ENCODE measurements at places on chromosomes 7 and 10.

DNA sequence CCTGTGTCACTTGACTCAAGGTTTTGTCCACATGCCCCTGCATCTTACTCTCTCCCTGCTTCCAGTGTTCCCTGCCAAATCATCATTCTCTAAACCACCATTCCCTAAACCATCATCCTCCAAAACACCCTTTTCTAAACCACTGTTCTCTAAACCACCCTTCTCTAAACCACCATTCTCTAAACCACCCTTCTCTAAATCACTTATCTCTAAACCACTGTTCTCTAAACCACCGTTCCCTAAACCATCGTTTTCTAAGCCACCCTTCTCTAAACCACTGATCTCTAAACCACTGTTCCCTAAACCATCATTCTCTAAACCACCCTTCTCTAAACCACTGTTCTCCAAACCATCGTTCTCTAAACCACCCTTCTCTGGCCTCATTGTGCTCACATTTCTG lies 142.1 kb downstream of the CXCL12 start:
- DNase-seq: no peak

DNA sequence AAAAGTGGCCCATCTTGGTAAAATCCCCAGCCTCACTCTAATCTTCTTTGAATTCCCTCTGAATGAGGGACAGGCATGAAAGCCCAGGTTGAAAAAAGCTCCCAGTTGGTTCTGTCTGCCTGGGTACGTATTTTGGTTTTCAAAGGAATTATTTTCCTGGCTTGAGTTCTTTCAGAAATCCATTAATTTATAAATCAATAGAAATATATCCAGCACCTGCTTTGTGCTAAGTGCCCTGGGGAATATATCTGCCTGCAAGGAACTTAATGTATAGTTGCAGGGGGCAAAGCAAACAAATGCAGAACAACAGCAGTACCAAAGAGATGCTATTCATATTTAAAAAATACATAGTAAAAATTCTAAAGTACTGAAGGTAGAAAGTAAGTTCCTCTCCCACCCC lies 362.7 kb downstream of the REEP3 start:
- DNase-seq: no peak

DNA sequence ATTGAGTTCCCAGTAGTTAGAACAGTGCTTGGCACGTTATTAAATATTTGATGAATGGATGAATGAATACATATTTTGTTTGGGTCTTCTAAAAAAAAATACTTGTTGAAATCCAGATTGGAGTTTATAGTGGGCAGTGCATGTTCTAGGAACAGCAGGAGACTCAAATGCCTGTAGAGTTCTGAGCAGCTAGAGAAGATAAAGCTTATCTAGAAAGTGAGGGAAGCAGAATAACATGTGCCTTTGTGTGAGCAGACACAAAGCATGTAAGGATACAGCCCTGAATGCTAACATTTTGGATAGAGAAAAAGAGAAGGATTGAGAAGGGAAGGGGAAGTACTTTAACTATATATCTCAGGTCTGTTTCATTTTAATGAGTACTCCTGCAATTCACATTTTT lies 71.9 kb downstream of the SRI start:
- no peak for DNase-seq

- no peak for DNase-seq
These were observed 210.7 kb downstream of the SKAP2 start for GRCh38 chr7:26653430-26654399.

- no peak for DNase-seq
These were observed 257.2 kb upstream of the GLI3 start for GRCh38 chr7:42494199-42494710.

- DNase-seq: no peak
These were observed 883 bp upstream of the TRA2A start for GRCh38 chr7:23532490-23533237.

DNA sequence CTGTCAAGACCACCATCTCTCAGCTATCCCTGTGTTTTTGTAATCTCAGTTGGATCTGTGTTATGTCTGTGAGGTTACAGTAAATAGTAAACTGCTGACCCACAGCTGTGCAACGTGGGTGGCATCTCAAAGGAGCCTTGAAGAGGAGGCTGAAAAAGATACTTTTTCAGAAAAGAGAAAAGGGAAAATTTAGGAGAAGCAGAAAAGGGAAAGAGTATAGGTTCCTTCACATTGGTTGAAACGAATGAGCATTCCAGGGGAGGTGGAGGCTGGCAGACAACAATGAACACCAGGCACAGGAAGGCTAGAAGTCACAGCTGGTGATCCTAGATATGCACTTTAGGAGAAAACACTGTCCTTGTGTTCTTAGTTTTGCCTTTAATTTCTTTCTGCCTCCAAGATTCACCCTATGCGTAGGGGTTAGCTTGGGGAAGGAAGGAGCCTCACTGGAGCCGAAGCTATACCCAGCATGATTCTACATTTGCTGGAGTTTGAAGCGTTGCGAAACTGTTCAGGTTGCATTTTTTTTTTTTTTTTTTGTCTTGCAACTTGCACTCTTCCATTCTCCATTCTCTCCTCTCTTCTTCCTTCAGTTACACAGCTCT lies 18.3 kb downstream of the CPED1 start:
- no peak for DNase-seq

- DNase-seq: no peak
These were observed 42.0 kb downstream of the CCDC6 start for GRCh38 chr10:59864141-59864962.

- peak; percentile 65 for DNase-seq
These were observed 6.3 kb downstream of the SMURF1 start for GRCh38 chr7:99137411-99138180.

DNA sequence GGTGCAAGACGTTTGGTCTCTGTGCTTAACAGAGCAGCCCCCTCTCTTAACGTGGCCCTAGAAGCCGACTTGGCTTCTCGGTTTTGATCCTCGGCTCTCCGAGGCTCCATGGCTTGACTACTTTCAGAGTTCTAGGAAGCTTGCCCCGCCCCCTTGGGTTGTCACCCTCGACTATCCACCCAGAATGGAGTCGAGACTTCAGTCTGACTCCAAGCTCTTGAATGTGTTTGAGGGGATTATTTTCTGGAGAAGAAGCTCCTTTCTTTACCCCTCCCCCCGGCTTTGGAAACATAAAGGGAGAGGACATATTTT lies 448 bp downstream of the SEC24C start:
- DNase-seq: peak; percentile 29

DNA sequence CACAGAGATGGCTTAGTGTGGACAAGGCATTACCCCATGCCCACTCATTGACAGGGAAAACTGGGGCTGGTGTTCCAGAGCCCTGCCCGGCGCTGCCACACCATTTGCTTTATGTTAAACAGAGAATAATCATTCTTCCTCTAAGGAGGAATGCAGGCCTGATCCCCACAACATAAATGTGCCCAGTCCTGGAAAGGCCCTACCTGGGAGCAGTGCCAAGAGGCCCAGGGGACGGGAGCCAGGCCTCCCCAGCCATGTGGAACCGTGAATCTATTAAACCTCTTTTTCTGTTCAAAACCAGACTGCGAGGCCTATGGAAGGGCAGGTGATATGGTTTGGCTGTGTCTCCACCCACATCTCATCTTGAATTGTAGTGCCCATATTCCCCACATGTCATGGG lies 264.1 kb downstream of the GRID1 start:
- DNase-seq: no peak

GRCh38 chr7:106720641-106721040 lies 59.7 kb upstream of the CCDC71L start:
- no peak for DNase-seq

GRCh38 chr10:78579995-78580394 lies 488.8 kb upstream of the ZMIZ1 start:
- no peak for DNase-seq

- peak; percentile 61 for DNase-seq
These were observed 370.6 kb upstream of the IGFBP3 start for GRCh38 chr7:46291601-46292150.

DNA sequence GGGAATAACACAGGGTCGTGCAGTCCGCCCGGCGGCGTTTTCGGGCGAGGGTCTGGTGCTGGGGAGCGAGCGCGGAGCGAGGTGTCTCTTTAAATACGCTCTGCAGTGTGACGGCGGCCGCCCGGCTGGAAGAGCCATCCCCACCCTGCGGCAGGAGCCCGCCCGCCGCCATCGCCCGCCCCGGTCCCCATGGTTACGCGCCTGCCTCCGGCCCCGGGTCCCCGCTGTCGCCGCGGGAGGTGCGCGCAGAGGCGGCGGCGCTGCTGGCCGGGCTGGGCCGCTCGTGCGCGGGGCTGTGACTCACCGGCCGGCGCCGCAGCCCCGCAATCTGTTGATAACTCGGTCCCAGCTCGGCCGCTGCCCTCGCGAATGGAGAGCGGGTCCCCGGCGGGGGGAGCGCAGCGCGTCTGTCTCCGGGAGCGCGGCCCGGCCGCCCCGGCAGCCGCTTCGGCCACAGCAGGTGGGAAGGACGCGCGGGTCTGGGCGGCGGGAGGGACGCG lies at the start of gene ADGRA1:
Gene ADGRA1, plus strand, starts transcription at position 246 of the 500 bp plus-strand sequence. CDS start 986 bp downstream, outside the sequence.
- DNase-seq: no peak

- no peak for DNase-seq
These were observed 19.9 kb upstream of the ZEB1 start for GRCh38 chr10:31299119-31299518.

GRCh38 chr7:43490016-43490415 lies 92.9 kb upstream of the STK17A start:
- no peak for DNase-seq

DNA sequence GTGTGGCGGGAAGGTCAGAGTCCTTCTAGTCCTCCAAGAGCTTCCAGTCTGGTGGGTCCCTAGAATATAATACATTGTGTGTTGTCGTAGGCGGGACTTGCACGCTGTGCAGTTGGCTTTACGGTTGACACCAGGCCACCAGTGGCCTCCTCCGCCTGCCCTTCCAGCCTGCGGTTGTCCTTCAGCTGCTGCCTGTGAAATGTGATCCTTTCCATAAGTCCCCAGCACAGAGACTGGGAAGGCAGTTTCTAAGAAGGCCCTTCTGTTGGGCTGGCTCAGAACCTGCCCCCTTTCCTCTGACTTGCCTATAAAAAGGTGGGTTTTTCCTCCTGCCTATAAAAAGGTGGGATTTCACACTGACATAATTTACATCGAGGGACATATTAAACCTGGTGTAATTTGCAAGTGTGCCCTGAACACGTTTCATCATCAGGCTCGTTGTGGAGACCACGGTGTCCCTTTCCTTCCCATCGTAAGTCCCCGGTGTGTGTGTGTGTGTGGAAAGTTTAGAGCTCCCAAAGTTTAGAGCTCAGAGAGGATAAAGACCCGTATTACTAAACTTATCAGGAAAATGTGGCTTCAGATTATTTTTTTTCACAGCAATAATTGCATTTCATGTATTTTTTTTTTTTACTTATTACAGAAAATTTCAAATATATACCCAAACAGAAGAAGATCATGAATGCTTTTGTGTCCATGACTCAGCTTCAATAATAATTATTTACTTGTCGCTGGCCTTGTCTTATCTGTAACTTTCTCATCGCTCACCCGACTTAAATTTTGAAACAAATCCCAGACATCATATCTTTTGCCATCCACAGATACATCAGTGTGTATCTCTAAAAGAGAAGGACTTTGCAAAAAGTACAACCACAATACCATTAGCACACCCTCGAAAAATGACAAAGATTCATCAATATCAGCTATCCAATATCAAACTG lies 45.1 kb downstream of the CUX1 start:
- no peak for DNase-seq

- no peak for DNase-seq
These were observed 20.8 kb upstream of the JCAD start for GRCh38 chr10:30080161-30080560.

GRCh38 chr7:104415700-104416099 lies 87.3 kb downstream of the LHFPL3 start:
- DNase-seq: no peak

DNA sequence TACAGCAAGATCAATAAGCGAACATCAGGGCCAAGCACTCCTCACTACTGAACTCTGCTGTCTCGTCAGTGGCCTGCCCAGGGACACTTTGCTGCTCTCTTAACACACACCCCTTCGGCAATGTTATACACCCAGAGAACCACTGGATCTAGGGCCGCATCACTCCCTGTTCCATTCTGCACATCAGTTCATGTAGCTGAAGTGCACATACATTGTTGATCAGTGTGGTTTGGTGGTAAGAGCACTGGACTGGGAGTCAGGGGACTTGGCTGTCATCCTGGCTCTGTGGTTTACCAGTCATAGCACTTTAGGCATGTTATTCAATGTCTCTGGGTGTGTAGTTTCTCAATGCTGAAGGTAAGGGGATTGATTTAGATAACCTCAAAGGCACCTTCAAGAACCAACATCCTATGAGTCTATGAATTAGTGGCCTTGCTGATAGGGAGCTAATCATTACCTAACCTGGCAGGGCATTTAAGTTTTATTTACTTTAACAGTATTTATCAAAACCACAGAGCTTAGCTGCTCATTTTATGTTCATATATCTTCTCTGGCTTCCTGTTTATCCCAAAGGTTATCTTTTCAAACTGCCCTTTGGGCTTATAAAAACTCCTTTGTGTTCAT lies 24.8 kb downstream of the DUSP5 start:
- no peak for DNase-seq

DNA sequence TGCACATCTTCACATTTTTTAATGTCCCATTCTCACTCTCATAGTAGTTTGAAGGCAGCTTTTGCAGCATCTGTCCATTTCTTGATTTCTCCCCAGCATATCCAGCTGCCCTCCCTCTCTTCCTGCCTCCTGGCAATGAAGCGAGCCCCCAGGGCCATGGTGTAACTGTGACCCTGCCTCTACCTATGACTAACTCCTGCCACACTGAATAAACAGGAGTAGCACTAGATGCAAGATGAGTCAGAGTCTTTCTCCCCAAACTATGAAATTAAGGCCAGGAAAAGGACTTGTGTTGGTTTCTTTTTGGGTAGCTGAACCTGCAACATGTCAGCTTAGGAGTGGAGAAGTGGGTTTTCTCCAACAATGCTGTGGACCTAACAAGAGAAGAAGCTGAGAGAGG lies 329.0 kb downstream of the RNLS start:
- peak; percentile 54 for DNase-seq

GRCh38 chr7:158270856-158271413 lies 316.7 kb downstream of the PTPRN2 start:
- no peak for DNase-seq

DNA sequence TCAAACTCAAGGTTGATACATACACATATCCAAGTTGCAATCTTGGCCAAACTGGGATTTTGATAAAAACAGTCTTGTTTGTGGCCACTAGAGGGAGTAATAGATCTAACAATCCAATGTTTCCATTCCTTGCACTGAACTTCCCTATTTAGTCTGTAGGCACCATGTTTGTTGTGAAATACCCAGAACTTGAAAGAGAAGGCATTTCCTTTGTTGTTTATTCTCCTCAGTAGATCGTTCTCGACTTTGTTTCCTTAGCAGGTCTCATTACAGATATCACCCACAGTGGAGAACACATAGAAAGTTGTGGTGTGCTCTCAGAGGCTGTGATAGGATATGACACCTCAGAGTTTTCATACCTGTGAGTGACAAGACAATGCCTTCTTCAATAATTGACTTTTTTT lies 70.3 kb upstream of the MXI1 start:
- peak; percentile 38 for DNase-seq

- DNase-seq: peak; percentile 26
These were observed 276.5 kb downstream of the MAGI2 start for GRCh38 chr7:79176859-79177477.

GRCh38 chr7:46054272-46054671 lies 133.2 kb upstream of the IGFBP3 start:
- DNase-seq: no peak

GRCh38 chr7:26627891-26628341 lies 236.5 kb downstream of the SKAP2 start:
- DNase-seq: no peak
